ENCODE measurements at places on chromosomes 7 and 10.
A peak's percentile ranks its signal among the peaks of the same experiment; 100 is the strongest.

- DNase-seq = no peak
Measured at GRCh38 chr7:44637788-44638594, 31.6 kb downstream of the OGDH start.

GRCh38 chr7:103297837-103298179, 573 bp downstream of the PMPCB start:
- peak; percentile 17 for DNase-seq

DNA sequence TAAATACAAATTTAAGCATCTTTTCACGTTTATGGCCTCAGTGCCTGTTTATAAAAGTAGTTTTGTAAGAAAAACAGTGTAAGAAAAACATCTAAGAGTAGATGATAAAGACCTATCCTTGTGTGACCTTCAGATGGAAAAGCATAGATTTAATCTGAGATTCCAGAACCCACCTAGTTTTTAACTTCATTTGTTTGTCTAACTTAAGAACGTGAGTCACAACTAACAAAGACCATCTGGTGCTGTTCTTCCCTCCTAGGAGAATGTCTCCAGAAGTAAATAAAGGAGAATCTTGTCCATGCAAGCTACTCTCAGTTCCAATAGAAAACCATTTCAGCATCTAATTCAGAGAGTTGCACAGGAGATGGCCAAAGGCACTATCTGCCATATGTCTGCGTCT, 265.4 kb upstream of the C7orf33 start:
- DNase-seq = no peak

DNA sequence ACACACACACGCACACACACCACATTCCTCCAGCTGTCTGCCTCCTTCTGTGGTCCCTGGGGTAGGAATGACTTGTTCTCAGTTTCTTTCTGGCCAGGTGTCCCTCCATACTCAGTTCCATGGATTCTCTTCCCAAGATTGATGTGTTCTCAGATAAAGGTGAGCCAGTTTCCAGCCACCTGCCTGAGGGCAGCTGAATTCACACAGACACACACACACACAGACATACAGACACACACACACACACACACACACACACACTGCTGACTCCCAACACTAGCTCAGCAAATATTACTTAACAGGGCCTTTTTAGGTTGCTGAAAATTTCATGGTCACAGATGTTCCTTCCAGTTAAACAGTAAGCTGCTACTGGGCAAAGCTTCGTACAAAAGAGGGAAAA, 45.4 kb upstream of the GDF10 start:
- no peak for DNase-seq

GRCh38 chr10:78526347-78526746, 492.7 kb downstream of the RPS24 start:
- DNase-seq = no peak

- DNase-seq = no peak
Measured at GRCh38 chr10:22478555-22479334, 133.4 kb downstream of the SPAG6 start.

DNA sequence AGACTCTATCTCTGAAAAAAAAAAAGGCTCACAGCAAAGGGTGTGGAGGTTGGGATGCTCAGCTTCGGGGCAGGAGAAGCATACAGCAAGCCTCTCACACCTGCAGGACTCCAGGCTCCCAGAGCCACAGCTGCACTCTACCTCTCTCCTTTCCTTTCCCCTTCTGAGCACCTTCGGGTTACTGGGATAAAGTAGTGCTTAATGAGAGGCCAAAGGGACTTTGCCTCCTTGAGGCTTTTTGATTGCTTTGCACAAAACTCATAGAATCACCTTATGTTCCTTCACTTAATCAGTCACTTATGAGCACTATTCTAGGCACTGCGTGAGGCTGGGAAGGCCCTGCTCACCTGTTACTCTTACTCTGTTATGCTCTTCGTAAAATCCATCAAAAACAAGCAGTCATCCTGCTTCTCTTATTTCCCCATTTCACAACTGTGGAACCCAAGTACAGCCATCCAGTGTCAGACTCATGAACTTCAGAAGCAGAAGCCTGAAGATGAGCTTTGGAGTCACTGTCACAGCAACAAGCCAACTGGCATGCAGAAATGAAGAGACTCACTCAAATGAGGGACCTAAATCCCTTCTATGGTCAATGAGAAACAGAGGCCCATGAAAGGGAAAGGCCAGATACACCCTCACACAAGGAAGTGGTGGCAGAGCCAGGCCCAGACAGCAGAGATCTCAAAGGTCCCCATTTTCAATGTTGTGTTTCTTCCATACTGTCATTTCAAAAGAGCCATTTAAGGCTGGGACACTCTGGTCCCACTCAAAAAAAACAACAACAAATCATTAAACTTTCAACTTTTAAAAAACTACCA, 205.4 kb downstream of the KCNMA1 start:
- no peak for DNase-seq

DNA sequence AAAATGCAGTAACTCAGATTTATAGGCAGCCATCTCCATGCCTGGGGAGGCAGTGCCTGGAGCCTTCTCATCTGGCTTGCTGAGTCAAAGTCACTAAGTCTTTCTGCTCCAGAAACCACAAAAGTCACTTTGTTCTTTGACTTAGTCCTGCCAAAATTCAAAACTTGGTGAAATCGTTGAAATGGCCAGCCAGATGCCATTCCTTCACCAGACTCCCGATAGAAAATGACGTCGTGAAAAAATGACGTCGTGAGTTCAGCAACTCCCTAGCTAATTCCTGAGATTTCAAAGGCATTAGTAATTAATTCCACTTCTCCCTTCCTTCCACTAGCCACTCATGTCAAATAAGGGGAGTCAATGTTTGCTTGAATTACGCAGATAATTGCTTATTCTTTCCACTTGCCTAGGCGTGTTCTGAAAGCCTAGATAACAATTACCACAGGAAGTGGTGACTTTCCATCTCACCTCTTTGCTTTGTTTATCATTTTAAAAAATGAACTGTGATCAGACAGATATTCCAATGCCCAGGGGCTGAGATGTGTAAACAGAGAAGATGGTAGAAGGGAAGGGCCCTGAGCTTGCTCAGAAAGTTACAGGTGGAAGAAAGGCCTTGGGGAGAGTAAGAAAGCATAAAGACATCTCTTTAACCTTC, 48.5 kb upstream of the OSBPL3 start:
- DNase-seq = no peak

GRCh38 chr7:77830649-77831355, 32.2 kb downstream of the PHTF2 start:
- DNase-seq = no peak

DNA sequence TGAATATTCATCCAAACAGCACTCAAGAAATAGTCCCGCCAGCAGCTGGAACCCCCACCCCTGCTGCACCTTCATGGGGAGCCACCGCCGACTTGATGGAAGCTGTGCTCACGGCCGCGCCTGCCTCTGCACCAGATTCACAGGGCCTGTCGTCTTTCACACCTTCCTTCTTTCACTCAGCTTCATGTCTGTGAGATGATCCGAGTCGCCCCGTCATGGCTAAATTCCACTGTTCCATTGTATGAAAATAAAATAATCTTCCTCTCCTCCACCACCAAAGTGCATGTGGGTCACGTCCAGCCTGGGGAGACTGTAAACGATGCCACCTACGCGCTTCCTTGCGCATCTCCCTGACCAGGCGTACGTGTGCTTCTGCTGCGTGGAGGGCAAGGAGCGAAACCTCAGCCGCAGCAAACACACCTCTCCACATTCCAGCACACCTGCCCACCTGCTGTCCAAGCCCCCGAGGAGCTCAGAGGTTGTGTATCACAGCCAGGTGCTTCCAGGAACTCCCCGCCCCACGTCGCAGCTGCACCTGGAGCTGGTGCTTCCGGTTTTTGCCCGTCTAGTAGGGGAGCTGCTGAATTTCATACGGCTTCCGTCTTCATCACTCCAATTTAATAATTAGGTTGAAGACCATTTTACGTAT, 137.0 kb downstream of the PTPRN2 start:
- peak; percentile 46 for DNase-seq

- DNase-seq = peak; percentile 32
Measured at GRCh38 chr10:62038609-62039190, 137.2 kb downstream of the ARID5B start.

GRCh38 chr7:142581341-142581740, 167.9 kb upstream of the PRSS1 start:
- DNase-seq = no peak

GRCh38 chr10:75231672-75232581, 3.8 kb downstream of the COMTD1 start:
- no peak for DNase-seq

DNA sequence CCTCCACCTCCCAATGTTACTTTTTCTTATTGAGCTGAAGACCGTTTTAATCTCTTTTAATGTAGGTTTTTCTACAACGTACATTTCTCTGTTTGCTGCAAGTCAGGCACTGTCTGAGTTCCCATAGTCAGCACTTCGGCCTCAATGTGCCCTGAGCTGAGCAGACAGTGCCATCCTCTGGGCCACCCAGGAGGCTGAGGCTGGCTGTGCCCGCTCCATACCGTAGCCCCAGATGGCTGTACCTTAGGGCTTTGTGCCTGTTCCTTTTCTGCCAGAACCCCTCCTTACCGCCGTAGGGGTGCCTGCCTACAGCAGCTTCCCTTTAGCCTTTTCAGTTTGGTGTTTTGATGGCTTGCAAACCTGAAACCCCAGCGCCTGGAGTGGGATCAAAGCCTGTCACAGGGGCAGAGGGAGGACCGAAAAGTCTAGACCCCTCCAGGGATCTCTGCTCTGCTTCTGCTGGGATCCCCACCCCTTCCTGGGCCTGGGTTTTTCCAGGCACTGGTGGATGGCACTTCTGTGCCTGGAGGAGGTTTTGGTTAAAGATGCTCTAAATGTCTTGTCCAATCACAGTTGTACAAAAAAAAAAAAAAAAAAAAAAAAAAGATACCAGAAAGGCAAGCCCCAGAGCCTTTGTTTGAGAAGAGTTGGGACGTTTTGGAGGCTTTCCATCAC, 9.0 kb downstream of the AGAP3 start:
- DNase-seq = no peak

DNA sequence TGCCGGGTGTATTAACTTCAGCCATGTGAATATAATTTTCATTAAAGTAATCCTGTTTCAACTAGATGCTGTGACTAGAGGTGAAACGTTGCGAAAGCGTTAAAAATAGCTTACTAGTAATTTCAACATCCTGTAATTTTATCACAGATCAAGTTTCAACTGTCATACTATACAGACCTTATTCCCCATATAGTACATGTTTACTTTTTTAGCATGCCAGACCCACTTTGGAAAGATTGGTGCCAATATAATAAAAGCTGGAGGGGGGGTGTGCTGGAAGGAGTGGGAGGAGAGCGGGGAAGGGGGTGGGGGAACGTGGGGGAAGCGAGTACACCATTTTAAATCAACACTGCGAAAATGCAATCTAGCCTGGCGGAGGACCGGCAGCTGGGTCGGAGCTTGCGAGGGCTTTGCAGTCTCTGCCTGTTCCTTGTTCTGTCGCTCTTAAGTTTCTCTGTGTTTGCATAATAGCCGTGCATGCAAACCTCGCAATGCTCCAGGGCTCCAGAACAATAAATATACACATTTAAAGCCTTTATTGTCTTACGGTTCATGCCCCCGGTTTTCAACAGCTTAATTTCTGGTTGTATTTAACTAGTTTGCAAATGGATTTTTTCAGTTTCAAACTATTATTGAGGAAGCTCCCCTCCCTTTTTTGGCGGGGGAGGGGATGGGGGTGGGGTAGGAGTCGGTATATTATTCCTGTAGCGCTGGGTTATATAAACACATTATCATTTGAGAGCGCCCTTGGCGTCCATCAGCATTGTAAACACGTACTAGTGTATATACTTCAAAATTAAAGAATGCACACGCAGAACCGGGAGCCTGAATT, 1.3 kb upstream of the ARID5B start:
- DNase-seq = peak; percentile 95

DNA sequence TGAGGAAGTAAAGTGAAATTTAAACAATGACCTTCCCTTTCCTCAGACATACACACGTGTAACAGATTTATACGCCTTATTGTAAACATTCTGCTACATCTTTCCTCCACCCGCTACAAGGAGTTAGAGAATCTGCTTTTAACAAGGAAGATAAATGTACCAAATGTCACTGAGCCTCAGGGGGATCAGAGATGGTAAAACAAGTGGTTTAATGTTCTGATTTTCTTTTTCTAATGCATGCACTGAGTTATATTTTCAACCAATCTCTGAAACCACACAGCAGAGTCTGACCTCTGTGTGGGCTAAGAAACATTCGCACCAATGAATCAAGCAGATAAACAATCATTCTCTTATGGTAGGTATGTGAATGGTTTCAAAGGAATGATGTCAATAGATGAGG, 599.5 kb downstream of the ARL4A start:
- DNase-seq = no peak

DNA sequence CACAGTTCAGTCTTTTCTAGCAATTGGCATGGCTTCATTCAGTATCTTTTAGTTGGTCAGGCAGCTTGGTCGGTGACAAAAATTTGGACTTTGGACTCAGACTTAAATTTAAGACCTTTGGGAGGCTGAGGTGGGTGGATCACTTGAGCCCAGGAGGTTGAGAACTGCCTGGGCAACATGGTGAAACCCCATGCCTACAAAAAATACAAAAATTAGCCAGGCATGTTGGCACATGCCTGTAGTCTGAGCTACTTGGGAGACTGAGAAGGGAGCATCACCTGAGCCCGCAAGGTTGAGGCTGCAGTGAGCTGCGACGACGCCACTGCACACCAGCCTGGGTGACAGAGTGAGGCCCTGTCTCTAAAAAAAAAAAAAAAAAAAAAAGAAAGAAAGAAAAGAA, 19.5 kb upstream of the ITPRID1 start:
- no peak for DNase-seq

GRCh38 chr7:79927116-79927515, 207.5 kb upstream of the GNAI1 start:
- DNase-seq = no peak

GRCh38 chr7:93923296-93923695, 1.8 kb downstream of the GNG11 start:
- no peak for DNase-seq

GRCh38 chr10:80443531-80443974, 10.6 kb upstream of the TSPAN14 start:
- DNase-seq = no peak

DNA sequence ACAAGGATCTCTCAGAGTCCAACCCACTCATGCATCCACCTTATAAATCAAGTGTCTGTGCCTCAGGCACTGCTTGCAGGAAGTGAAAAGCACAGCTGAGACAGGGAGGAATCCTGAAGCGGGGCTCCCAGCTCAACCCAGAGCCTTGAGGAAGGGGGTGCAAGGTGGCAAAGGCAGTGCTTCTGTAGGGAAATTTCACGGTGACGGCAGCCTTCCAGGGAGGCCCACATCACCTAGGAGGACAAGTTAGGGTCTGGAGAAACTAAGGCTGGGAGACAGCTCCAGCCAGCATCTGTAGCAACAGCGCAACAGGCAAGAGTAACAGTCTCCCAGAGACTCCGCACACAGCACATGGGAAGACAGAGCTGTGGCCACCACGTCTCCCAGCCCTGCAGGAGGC, 2.7 kb downstream of the AOC1 start:
- no peak for DNase-seq

DNA sequence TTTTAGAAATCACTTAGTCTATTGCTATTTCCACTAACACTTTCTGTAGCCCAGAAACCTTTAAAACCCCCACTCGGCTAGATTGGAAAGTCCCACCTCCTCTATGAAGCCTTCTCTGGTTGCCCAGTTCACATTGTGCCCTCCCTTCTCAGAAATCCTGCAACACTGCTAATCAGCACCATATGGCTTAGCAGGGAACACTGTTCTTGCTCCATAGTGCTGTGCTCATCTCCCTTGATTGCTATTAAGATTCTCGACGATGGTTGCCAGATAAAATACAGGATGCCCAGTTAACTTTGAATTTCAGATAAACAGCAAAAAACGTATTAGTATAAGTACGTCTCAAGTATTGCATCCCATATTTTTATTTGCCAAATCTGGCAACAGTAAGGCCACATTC, 40.1 kb upstream of the XPNPEP1 start:
- no peak for DNase-seq

GRCh38 chr7:28017372-28017771, 163.2 kb downstream of the JAZF1 start:
- no peak for DNase-seq
